ENCODE measurements at places on chromosomes 4 and X. TPM values are rescaled to one million over a fixed set of nuclear protein-coding genes. Genes with fewer than 3 reads are reported as not detected.

MAGEA10 gene
- total RNA-seq = not detected

GRCh38 chr4:78318126-78318525, 233.4 kb upstream of the ANXA3 start:
- no peak for DNase-seq

GRCh38 chr4:98508829-98509598, 149.4 kb downstream of the TSPAN5 start:
- no peak for DNase-seq

DNA sequence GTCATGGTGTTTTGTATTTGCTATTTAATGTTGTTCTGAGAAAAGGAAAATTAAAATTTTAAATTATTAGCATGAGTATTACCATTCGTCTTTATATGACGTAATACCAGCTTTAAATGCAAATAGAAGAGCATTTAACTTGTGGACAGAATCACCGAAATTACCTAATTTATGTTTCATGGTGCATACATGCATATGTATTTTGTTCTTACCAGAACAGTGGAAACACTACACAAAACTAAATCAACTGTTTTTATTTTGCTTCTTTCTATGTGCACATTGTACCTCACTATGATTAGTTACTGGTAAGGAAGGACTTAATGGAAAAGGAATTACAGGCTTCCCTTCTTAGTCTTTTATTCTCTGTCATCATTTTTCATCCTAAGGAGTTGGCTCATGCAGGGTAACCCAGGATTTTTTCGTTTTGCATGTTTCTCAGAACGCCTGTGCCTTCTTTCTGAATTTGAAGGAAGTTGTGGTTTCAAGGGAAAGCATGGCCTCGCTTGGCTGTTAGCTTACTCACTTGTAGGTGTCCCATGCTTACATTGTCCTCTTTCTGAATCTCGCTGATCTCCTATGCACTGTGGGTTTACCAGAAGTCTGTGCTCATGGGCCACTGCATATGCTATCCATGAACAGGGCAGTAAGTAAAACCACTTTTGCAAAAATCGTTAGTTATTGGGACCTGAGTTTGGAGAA, 300.0 kb upstream of the PUDP start:
- no peak for DNase-seq

Data from upper lobe of left lung (tissue), 6 donors.